Hindlimb muscle (tissue), 1 donor: ENCODE measurements at places on chromosomes 4 and X.

GRCh38 chr4:30518211-30518610, 202.0 kb upstream of the PCDH7 start:
- DNase-seq, result no peak

- DNase-seq, result no peak
Measured at GRCh38 chr4:158159718-158160094, 13.1 kb downstream of the GASK1B start.

DNA sequence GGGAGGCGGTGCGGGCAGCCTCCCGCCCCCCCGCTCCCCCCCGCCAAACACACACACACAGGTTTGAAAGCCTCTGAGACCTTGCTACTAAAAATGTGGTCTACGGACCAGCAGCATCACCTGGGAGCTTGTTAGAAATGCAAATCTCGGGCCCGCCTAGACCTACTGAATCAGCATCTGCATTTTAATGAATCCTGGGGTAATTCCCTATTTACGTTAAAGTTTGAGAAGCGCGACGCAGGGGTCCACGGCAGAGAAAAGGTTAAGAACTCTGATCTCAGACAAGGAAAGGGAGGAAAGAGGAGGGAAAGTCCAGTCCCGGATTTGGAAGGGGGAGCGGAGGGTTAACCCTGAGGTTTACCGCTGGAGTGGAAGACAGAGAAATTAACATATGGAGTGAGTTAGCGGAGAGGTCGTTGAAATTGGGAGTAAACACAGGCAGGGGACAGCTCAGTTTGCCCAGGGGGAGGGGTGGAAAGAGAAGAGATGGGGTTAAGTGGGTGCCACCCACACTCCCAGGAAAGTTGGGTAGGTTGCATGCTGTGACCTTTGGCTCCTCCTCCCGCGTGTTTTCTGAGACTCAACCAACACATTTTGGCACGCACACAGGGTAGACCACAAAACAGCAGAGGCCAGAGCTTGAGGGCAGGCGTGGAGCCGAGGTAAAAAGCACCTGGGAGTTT, 483.6 kb downstream of the BCOR start:
- DNase-seq, result no peak

- DNase-seq, result no peak
Measured at GRCh38 chr4:7348946-7349900, 85.5 kb downstream of the PSAPL1 start.

- DNase-seq, result no peak
Measured at GRCh38 chrX:17759990-17760389, 22.7 kb downstream of the SCML1 start.

DNA sequence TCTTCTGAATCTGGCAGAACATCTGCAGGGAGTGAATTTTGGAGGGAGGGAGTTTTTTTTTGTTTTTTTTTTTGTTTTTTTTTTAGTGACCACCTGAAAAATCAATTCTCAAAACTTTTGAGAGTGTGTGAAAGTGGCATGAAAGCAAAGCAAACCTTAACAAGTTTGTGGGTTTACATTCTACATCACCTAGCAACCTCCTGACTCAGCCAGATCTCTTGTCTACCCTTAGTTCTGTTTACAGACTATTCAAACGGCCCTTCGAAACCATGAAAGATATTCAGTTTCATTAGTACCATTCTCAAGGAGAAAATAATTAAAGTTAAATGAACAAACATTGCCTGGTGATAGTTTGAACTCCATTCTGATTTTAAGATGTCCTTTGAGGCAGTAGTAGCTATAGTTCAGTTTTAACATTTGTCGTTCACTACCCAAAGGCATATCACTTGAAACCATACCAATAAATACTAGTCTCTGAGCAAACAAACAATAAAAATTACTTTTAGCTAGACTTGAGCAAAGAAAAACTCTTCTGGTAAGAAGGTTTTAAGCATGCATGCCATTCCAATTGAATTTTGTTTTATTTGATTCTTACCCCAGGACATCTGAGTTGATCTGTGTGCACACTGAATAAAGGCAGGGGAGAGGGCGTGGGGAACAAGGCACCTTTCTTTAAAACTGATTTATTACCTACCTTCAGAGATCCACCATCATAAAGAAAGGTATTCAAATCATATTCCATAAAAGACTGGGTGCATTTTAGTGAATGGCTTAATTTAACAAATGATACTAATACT, 137.7 kb downstream of the ARX start:
- DNase-seq, result no peak

DNA sequence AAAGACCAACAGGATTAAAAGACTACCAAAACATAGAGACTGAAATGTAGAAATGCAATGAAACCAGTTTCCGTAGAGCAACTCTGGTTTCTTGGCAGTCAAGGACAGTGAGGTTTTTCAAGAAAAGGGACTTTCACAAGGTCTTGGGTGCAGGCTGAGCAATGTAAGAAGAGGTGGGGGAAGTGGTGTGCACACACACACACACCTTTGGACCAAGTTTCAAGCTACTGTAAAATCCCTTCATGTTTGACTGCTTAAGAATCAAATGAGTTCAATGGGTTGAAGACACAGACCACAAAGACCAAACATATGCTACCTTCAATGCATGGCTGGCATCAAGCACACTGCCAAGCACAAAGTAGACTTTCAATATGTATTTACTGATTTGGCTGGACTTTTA, 17.8 kb upstream of the MCF2 start:
- DNase-seq, result no peak

DNA sequence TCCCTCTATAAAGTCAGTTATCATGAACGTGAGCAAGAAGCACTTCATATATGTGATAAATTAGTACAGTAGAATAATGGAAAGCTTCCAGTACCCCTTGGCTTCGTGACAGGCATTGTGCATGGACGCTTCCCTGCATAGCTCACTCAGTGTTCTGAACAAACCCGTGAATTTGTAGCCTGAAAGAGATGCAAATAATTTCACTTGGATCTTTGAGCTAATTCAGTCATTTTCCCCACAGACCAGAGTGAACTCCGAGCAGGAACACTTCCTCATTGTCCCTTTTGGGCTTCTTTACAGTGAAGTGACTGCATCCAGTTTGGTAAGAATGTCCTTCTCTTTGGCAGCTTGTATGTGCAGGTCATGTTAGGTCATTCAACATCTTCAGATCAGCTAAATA, 50.1 kb downstream of the ADD1 start:
- no peak for DNase-seq

- DNase-seq, result no peak
Measured at GRCh38 chr4:106690487-106690886, 321.9 kb upstream of the GIMD1 start.

GRCh38 chr4:56183344-56183959, 203.8 kb downstream of the AASDH start:
- no peak for DNase-seq

DNA sequence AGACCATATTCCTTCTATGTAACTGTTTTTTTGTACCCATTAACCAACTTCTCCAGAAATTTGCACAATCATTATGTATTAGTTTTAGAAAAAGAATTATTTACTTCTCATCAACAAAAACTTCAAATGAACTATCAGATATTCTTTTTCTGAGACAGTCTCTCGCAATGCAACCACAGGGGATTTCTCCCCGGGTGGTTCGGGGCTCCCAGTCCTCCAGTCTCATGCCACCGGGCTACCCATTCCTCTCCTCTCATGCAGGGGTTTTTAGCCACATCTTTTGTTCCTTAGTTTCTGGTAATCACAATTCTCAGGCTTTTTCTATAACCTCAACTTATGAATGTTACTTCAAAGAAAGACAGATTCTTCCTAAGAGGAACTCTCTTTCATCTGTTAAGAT, 46.6 kb upstream of the CLNK start:
- DNase-seq, result no peak

DNA sequence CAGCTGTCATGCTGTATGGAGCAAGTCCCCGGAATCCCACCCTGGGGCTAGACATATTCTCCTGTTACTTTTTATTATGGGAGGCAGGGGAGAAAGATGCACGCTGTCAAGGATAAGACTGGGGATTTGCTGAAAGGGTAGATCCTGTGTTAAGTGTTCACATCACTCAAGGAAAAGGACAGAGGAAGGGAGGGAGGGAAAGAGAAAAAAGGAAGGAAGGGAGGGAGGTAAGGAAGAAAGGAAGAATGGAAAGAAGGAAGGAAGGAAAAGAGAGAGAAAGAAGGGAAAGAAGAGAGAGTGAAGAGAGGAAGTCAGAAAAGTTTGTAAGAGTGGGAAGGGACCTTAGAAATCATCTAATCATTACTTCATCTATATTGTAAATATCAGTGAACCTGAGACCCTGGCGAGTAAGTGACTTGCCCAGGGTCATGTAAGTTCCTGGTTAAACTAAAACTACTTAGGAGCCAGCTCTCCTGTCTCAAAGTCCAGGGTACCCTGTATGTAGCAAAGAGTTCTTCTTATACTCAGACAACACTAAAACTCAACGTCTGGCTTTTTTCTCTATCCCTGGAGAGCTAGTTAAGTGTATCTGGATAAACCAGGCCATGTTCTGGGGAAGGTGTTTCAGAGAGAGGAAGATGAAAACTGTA, 47.2 kb upstream of the MSX1 start:
- no peak for DNase-seq

- no peak for DNase-seq
Measured at GRCh38 chrX:44106864-44107263, 133.7 kb upstream of the NDP start.

DNA sequence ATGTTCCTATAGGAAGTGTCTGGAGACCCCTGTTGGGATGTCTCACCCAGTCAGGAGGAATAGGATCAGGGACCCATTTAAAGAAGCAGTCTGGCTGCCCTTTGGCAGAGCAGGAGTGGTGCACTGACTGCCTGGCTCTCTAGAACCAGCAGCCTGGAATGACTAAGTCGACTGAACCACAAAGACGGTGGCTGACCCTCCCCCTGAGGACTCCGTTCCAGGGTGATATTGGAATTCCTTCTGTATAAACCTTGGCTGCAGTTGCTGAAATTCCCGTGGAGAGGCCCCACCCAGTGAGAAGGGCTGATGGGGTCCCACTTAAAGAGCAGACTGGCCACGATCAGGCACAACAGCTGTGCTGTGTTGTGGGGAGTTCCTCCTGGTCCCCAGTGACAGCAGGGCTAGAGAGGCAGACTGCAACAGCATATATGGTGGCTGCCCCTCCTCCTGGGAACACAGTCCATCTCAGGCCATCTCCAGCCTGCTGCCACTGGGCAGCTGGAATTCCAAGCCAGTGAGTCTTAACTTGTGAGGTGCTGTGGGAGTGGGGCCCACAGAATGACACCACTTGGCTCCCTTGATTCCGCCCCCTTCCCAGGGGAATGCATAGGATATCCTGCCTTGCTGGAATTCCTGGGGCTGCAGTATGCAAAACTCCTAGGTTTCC, 41.8 kb upstream of the RLIM start:
- peak; percentile 1 for DNase-seq

DNA sequence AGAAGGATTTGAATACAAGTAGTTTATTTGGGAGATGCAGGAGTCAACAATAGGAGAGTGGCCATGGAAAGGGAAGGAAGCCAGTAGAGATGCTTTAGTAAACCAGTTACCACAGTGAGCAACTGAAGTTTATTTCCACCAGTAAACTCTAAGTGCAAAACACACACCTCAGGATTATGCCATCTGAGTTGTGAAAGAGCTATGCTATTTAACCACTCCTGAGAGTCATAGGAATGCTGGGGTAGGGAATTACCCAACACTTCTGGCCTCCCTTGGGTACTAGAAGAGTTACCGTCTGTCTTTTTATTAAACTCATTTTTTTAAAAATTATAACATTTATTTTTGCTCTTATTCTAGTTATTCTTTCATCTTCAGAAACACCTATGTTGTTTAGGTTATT, 834.6 kb upstream of the AMOT start:
- no peak for DNase-seq

GRCh38 chrX:139106069-139106468, 394.6 kb upstream of the FGF13 start:
- DNase-seq, result no peak

DNA sequence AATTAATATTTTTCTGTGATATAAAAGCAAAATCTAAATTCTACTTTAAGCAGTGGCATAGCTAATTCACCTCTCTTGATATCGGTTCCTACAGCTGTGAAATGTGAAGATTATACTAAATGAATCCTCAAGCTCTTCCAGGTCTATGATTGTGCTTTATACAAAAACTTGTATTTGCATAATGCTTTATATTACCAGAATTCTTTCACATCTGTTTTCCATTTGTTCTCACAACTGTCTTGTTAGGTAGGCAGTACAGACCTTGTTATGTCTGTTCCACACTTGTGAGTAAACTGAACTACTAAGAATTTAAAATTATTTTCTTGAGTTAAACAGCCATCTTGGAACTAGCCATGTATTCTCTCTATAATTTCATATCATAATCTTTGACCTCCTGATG, 184.9 kb downstream of the RAPGEF2 start:
- no peak for DNase-seq

DNA sequence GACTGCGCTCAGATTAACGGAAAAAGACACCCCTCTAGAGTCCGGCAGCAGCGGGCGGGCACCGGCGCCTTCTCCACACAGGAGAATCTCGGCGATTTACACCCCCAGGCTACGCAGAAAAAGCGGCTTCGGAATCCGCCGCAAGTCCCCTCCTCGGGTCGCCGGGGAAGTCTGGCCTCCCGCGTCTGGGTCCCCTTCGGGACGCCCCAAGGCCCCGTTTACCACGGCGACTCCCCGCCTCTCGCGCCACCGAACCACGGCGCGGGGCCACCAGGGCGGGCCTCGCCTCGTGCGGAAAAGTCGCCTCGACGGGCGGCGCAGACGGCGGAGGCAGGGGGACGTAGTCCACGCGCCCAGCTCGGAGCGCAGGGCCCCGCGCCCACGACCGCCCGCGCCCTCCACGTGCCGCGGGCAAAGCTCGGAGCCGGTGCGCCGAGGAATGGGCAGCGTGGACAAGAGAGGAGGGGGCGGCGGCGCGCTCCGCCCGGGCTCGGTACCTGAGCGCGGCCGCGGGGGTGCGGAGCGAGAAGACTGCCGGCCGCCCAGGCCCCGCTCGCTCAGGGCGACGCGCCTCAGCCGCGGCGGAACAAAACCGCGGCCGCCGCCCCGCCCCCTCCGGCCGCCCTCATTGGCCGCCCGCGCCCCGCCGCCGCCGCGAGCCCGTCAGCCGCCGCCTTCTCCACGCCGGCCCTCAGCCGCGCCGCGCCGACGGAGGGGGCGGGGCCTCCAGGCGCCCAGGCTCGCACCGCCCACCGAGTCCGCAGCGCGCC, at the start of gene FAM53A:
Gene FAM53A (minus strand): TSS at position 578 of the 770 bp plus-strand sequence. CDS start 15,572 bp downstream, outside the sequence.
- DNase-seq, result peak; percentile 89

DNA sequence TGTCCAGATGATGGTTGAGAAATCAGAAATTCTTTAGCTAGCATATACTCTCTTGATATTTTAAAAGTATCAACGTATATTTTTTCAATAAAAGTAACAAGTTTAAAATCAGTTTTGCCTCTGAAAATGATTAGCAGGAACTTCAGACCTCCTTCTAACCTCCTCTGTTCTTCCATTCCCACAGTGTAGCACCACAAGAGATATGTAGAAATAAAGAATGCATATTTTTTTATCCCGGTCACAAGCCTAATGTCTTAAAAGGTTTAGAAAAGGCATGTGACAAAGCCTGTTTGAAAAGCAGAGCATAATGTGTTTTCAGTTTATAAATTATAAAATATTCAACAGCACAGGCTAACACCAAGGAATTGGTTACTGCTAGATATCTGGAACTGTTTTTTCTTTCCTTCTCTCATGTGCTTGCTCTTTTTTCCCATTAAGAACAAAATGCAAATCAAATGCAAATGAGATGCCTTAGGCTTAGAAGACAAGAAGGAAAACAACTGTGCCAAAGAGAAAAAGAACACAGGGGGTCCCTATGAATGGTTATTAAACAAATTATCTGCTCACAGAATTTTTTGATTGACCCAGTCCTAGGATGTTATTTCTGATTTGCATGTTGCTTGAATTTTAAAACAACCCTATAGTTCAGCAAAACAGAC, 351.7 kb upstream of the FAM241A start:
- no peak for DNase-seq
